ENCODE measurements at places on chromosomes 1 and 21.

DNA sequence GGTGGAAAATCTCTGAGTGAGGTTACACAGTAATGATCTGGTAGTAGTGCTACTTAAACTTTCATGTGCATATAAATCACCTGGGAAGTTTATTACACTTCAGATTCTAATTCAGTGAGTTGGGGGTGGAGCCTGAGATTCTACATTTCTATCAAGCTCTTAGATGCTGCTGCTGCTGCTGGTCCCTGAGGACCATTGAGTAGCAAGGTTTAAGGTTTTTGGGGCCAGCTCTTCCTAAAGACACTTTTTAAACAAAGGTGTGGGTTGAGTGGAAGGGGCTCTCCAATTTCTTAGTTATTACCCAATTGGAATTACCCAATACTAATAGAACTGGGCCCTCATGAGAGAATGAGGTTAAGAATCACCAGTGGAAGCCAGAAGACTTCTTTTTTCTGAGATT is 29.5 kb downstream of the KCNA3 start:
- no peak for DNase-seq

- no peak for DNase-seq
Observed at GRCh38 chr1:107748531-107748930, 216.4 kb downstream of the VAV3 start.

DNA sequence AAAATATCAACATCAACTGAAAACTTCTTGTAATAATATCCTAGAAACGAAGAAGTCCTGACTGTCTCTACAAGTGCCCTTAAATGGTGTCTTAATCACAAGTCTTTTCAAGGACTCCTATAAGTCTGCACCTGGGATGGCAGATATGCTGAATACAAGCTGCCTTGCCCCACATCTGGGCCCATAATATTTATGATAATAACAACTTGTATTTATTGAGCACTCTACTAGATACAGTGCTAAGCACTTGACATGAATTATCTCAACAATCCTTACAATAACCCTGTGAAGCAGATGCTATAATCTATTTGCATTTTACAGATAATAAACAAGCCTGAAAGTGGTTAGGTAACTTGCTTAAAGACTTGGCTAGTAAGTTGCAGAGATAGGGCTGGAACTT is 78.0 kb upstream of the ZNF648 start:
- no peak for DNase-seq

GRCh38 chr1:230891413-230891812 is 23.1 kb upstream of the C1orf198 start:
- DNase-seq = no peak

DNA sequence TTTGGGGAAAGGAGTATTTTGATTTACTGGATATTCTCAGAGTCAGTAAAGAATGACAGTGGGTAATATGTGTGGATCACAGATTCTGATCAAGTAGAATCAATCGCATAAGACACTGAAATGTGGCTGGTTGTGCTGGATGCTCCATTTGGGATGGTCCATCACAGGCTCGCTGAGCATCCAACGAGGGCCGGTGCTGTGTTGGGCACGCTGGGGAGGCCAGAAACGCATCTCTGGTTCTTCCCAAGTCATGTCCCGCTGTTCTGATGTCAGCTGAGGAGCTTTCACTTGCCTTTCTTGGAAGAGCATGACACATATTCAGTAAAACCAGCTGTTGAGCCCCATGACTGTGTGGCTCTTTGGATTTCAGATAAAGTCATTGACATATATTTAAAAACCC is 72.0 kb downstream of the UMODL1 start:
- DNase-seq = no peak
